Activated CD8-positive, alpha-beta T cell treated with anti-CD3 and anti-CD28 coated beads for 36 hours (primary cell): ENCODE measurements at places on chromosomes 13 and 19.

DNA sequence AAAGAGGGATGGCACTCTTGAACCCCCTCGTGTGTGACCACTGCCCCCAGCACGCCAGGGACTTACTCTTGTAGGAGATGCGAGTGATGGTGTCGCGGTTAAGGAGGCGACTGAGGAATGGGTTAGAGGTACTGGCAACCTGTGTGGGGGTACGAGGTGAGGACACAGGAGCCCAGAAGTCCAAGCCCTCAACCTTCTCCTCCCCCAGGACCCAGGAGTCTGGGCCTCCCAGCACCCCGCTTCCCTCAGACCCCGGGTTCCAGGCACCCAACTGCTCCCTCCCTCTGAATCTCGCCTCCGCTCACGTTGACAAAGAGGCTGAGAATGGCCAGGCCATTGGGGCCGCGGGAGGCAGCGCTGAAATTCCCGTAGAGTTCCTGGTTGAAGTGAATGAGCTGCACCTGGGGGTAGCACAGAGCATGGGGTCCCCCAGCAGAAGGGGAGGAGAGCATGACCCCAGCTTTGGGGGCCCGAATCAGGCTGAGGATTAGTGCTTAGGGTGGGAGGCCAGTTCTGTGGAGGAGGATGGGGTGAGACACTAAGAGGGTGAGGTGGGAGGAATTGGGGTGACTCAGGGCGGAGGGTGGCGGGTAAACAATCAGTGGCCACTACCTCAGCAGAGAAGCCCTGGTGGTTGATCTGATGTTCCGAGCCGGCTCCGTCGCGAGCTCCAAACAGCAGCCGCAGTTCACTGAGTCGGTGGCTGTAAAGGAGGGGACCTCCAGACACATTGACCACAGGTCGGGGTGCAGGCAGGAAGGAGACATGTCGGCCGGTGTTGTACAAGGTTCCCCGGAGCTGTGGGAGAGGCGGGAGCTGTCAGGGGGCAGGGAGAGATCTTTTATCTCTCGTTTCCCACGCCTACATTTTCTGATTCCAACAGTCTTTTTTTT lies 2.5 kb upstream of the DBP start:
- DNase-seq, result no peak

GRCh38 chr13:80448725-80449124 lies 107.8 kb upstream of the SPRY2 start:
- DNase-seq, result no peak

GRCh38 chr13:30520571-30520970 lies 54.8 kb upstream of the HMGB1 start:
- DNase-seq, result no peak

DNA sequence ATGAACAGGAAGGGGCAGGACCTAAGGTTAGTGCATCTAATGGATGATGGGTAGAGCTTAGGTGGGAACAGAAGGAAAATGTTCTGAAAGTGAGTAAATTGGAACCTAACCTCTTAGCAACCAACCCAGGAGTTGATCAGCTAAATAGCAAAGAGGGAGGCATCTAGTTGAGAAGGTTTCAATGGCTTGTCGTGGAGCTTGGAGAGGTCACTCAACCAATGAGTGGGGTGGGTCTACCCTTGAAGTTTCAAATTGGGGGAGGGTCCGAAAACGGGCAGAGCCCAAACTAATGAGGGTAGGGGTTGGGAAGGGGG lies 5.7 kb upstream of the SHKBP1 start:
- DNase-seq, result no peak

DNA sequence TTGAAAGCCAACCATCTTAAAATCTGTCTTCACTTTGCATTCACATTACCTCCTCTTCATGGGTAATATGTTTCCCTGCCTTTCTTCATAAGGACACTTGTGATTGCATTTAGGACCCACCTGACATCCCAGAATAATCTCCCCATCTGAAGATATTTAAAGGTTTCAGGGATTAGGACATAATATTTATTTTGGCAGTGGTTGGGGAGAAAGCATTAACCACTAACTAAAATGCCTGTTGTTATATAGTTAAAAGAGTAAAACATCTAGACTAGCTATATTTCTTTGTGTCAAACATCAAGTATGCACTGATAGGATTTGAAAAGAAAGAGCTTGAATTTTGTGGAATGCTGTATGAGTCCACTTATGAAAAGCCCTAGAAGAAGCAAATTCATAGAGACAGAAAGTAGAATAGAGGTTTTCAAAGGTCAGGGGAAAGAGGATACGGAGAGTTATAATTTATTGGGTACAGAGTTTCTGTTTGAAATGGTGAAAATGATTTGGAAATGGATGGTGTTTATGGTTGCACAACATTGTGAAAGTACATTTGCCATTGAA lies 457.7 kb upstream of the SPRY2 start:
- no peak for DNase-seq

DNA sequence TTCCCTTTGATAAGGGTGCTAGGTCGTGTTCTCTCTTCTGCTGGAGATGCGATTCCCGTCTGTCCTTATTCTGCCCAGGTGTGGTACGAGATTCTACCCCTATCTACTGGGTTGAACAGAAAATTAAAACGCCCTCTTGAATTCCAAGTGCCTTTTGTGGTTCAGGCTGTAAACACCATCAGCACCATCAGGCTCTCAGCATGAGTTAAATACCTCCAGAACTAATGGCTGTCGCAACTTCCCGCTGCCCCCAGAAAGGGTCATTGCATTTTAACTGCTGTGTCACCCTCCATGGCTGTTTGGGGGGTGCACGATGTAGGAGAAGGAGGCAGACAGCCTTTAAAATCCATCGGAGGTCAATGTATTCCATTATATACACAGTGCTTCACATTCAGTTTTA lies 177.4 kb downstream of the OXGR1 start:
- no peak for DNase-seq

- DNase-seq, result peak; percentile 83
These were observed at the start of gene TBXA2R for GRCh38 chr19:3606690-3607289. TSS of gene TBXA2R (minus strand) at chr19:3606875. CDS start at chr19:3600634, 6,241 bp downstream.

GRCh38 chr13:30112602-30113435 lies 194.5 kb downstream of the KATNAL1 start:
- DNase-seq, result peak; percentile 85

DNA sequence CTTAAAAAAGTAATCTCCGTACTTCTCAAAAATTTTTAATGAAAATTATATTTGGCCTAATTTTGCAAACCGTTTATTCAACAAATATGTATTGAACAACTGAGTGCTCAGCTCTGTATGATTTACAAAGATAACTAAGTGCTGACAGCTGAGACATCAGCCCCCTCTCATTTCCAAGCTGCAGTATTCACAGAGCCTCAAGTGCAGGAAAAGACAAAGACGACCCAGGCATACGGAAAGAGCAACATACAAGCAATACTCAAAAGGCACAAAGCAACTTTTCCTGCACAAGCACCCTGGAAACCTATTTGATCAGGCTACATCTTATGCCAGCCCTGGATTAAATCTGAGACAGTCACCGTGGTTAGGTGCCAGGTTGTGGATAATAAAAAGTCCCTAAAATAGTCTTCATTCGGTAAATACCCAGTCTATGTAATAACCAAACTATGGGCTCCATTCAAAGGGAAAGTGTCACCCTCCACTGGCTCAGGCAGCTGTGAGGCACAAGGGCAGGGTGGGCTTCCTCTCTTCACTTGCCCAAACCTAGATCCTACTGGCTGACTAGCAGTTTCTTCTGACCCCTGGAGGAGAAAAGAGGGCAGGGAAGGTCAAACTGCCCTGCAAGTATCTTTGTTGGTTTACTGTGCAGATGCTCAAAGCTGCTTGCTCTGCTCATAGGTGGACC lies 65.5 kb downstream of the TBC1D4 start:
- DNase-seq, result no peak

DNA sequence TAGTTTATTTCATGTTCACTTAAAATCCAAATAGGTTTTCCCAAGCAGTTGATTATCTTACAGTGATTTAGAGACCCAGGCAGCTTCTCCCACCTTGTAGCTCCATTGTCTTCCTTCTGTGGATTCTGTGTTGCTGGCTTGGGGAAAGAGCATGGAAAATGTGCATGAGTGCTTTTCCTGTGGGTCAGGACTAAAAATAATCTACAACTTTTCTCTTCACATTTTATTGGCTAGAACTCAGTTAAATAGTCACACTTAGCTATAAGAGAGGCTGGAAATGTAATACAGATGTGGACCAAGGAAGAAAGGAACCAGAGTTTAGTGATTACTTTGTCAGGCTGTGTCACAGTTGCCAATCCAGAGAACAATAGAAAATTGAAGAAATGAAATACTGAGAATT lies 198.8 kb downstream of the NBEA start:
- no peak for DNase-seq

DNA sequence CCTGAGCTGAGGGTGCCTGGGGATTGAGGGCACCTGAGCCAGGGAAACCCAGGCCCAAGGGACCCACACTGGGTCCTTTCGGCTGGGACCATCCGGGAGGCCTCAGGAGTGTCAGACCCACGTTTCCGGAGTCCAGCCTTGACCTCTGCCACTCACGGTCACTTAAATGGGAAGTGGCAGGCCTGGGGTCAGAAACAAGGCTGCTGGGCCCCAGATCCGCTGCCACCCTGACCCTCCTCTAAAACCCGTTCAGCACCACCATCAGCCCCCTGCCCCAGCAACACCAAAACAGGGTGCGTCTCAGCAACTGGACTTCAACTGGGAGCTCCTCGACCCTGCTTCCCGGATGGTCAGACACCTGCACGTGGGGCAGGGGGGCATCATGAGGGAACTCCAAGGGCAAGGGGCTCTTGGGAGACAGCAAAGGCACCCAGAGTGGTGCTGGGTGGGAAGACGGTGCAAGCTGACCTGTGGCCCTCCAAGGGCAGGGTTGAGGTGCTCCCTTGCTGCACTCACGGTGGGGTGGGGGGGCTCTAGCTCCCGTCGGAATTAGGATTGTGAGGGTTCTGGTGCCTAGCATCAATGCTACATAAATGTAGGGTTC lies 1.2 kb upstream of the PLPP2 start:
- no peak for DNase-seq

DNA sequence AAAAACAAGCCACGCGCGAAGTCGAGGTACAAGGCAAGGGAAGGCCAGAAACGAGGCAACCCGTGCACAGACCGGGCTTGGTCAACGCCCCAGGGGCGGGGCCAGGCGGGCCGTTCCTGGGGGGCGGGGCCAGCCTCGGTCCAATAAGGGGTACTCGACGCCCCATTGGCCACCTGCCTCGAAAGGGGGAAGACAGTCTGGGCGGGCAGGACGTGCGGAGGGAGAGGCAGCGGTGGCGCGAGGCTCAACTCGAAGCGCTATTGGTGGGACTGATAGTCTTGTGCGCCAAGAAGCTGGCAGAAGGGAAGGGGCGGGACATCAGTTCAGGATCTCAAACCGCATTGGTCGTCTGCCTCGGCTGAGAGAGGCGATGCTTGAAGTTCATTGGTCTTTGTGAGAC lies at the start of gene LYPD4:
Gene LYPD4 (minus strand): TSS at position 83 of the 400 bp plus-strand sequence. CDS start 5,398 bp downstream, outside the sequence.
- peak; percentile 12 for DNase-seq

DNA sequence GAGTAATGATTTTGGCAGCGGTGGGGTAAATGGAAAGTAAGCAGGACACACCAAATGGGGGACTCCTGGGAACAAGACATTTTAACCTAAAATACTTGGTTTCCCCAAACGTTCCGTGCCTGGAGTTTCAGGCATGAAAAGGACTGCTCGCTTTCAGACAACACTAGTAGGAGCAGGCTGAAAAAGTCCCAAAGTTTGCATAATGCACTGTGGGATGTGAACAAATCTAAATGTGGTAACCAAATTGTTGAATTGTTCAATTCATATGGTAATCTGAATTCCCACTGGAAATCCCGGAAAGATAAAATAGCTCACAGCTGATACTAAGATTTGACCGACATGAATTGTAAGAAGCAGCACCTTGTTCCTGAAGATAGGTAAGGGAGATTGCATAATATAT lies 467.2 kb upstream of the ARGLU1 start:
- DNase-seq, result no peak

- DNase-seq, result no peak
These were observed 31.9 kb downstream of the ATP4B start for GRCh38 chr13:113625965-113626721.

DNA sequence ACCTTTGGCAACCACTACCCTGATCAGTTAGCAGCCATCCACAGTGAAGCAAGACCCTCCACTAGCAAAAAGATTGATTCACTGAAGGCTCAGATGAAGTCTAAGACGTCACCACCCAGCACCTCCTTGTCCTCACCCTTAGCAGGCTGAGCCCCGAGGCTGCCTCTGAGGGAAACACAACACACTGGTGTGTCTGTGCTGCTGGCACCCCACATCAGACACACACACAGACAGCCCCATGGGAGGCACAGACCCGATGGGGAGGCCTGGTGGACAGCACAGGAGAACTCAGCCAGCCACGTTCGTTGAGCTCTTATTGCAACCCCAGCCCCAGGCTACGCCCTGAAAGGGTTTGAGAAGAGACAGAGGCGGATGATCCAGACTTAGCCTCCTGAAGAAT lies 94.7 kb downstream of the ZDHHC20 start:
- DNase-seq, result no peak

DNA sequence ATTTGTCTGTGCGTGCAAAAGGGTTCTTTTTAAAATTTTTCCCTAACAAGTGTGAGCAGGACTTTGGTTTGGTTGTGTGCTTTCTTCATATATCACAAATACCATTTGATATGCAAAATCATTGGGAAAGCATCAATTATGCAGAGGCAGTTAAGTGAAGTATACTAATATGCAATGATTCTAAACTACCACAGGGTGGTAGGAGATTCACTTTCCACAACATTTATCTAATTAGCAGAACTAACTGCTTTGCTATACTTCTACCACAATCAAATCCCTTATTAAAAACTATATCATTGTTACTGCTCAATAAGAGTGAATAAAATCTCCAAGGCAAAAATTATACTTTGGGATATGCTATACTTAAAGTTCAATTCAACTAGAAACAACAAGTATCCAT lies 2738.9 kb upstream of the PCDH20 start:
- DNase-seq, result no peak

- DNase-seq, result no peak
These were observed 1019.4 kb upstream of the SLC10A2 start for GRCh38 chr13:104085611-104086010.

GRCh38 chr13:32821149-32821688 lies 195.0 kb upstream of the KL start:
- DNase-seq, result no peak

DNA sequence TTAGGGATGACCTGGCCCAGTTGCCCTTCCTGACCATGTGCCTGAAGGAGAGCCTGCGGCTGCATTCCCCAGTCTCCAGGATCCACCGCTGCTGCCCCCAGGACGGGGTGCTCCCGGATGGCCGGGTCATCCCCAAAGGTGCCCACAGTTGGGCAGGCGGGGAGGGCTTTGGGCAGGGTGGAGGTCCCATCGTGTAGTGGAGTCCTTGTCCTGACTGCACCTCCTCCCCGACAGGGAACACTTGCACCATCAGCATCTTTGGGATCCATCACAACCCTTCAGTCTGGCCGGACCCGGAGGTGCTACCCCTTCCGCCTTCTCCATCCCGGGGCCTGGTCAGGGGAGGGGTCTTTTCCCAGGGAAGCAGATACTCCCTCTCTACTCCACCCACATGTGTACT lies 31.7 kb upstream of the CYP4F8 start:
- DNase-seq, result no peak
